ENCODE measurements at places on chromosomes 4 and X.
A peak's percentile ranks its signal among the peaks of the same experiment; 100 is the strongest.

DNA sequence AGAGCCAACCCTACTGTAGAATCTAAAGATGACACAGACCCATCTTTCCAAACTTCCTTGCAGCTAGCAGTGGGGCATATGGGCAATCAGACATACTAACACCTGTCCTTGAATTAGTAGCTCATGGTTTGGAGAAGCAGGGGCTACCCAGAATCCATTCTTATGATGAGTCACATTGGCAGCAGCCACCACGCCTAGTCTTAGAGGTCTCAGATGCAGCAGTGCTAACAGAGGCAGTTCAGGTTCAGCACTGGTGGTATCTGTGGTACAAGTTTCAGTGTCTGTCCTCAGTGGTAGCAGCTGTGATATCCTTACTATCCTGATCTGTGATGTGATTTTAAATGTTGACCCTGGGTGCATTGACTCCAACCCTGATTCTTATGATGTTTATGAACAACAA lies 68.1 kb downstream of the FRMPD4 start:
- DNase-seq, result no peak

- DNase-seq, result peak; percentile 18
These were observed 497 bp upstream of the THAP9 start for GRCh38 chr4:82900066-82900410.

DNA sequence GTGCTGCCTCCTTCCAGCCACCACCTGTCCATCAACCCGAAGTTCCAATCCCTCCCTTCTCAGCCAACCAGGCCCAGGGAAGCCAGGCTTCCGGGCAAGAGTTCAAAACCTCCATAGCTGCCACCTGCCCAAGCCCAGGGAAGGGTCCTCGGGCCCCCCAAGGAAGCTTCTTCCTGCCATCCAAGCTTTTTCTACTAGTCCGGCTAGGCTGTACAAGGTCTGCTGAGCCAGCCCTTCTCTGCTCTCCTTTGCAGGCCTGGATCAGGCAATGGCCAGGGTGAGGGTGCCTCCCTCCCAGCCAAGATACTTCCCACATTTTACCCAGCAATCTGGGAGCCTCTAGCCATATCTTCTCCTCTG lies 96.2 kb downstream of the PJA1 start:
- DNase-seq, result no peak

- DNase-seq, result no peak
These were observed 61.7 kb downstream of the MAML3 start for GRCh38 chr4:140092094-140092851.

Data from germinal center (tissue), 1 donor.